ENCODE measurements at places on chromosomes 7 and 10.

GRCh38 chr10:111127081-111127848 is 50.4 kb downstream of the ADRA2A start:
- no peak for DNase-seq

DNA sequence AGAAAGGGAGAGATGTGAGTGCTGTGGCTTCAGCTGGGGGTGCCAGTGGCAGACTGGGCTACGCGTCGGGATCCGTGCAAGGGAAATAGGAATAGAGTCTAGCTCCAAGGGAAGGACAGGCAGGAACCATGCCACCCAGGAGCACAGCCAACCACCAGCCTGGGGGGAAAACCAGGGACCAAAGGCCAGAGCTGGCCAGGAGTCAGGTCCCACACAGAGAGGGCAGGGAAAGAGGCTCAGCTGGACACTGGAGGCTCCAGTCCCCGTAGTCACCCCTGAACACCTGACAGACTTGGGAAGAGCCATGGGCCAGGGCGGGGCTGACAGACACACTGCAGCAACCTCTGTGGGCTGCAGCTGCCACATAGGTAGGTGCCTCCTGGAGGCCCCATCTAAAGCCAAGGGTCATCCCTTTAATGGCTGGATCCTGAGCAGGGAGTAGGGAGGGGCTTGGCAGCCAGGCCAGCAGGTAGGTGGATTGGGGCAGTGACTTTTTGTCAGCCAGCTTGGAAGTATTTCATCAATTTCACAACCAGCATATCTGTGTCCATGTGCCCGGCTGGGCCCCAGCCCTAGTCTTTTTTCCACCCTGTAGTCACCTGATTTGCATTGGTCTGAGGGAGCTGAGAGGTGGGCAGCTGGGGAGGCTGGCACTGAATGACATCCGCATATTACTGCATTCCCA is 163.2 kb downstream of the SH2D4B start:
- no peak for DNase-seq

DNA sequence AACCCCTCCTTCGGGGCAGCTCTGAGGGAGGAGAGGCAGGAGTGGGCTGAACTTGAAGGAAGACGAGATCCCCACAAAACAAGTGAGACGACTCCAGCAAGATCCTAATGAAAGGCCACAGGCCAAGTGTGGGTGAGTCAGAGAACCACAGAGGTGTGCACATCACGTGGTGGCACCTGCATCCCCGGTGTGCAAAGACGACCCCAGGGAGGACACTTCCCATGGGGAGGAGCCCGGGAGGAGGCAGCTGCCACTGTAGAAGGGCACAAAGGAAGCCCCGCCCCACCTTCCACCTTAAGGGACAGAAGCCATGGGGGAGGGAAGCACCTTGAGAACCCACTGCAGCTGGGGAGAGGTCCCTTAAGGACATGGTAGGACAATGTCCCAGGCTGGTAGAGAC is 45.7 kb downstream of the ESYT2 start:
- no peak for DNase-seq

GRCh38 chr10:52615756-52616394 is 156.7 kb downstream of the MBL2 start:
- DNase-seq, result no peak

DNA sequence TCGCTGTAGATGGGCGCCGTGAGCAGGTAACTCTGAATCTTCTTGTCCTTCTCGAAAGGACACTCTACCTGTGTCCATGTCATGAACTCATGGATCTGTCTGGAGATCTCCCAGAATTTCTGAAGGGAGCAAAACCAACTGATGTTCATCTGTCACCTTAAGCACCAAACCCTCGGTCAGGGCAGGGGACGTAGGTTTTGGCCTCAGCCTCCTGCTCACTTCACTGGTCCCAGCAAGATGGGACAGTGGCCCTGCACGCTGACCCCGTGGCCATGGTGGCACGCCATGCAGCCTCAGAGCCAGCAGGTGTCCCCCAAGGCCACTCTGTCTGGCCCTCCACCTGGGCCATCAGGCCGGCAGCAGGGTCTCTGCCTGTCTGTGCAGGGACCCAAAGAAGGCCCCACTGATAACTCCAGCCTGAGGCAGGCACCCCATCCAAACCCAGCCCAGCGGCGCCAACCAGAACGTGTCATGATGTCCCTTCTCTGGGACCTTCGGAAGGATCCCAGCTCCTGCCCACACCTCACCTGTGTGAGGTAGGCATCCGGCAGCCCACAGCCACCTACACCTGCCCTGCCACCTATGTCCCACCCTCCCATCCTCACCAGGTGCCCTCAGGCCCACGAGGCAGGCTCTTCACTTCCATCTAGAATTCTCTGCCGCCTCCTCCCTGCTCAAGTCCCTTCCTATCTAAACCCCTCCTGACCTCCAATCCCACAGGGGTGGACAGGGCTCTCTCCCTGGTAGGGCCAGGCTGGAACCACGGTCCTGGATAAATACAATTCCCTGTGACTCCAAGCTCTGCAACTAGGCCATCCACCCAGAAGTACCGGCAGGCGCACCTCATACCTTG is 59.0 kb downstream of the CSGALNACT2 start:
- no peak for DNase-seq

- no peak for DNase-seq
These were observed at the start of gene SSMEM1 for GRCh38 chr7:130207642-130208041. TSS of gene SSMEM1 (plus strand) at chr7:130207860. CDS start at chr7:130207911, 51 bp downstream.

- no peak for DNase-seq
These were observed 138.6 kb downstream of the LSMEM1 start for GRCh38 chr7:112619343-112619742.

GRCh38 chr10:71230656-71231025 is 18.3 kb downstream of the UNC5B start:
- DNase-seq, result no peak

GRCh38 chr7:122018032-122018431 is 126.0 kb downstream of the AASS start:
- DNase-seq, result no peak

- DNase-seq, result no peak
These were observed at the start of gene A1CF for GRCh38 chr10:50885097-50885859. TSS of gene A1CF (minus strand) at chr10:50885627. CDS start at chr10:50859940, 25,687 bp downstream.

Measured in non-pigmented ciliary epithelial cell (primary cell).